Activated T-cell treated with anti-CD3 and anti-CD28 coated beads for 48 hours (primary cell): ENCODE measurements at places on chromosomes 7 and 10.

DNA sequence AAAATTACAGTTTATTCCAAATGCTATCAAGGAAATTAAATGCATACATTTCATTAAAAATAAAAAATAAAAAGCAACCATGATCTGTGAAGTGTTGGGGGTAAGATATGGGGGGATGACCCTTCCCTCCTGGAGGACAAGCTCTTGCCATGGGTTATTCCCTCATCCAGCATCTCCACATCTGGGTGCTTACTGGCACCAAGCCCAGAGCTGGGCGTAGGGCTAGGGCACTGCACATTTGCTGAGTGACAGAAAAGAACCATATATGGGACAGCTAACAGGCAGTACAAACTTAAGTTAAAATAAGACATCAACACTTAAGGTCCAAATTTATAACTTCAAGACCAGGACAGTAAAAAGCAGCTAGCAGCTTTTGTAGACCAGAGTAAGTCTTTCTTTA is 10.2 kb downstream of the CCDC6 start:
- no peak for DNase-seq

- no peak for DNase-seq
Measured at GRCh38 chr10:24531439-24531838, 192.2 kb downstream of the ARHGAP21 start.

DNA sequence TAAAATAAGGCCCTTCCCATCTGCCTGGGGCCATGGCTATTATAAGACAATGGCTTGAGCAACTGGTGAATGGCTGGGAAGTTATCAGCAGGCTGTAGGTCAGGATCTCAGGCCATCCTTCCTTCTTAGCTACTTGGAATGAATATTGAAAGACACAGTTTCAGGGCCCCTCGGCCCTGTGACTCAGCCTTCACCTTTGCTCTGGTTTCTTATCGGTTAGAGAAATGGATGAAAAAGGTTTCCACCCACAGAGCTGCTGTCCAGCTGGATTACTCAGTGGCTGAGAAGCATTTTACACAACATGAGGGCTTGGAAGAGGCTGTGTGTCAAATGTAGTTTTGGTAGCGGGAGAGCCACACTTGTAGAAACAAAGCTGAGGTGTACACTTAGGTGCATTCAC is 9.4 kb downstream of the ACSL5 start:
- no peak for DNase-seq

GRCh38 chr10:80188713-80189112 is 16.6 kb downstream of the ANXA11 start:
- no peak for DNase-seq
